ENCODE measurements at places on chromosomes 6 and 20.

DNA sequence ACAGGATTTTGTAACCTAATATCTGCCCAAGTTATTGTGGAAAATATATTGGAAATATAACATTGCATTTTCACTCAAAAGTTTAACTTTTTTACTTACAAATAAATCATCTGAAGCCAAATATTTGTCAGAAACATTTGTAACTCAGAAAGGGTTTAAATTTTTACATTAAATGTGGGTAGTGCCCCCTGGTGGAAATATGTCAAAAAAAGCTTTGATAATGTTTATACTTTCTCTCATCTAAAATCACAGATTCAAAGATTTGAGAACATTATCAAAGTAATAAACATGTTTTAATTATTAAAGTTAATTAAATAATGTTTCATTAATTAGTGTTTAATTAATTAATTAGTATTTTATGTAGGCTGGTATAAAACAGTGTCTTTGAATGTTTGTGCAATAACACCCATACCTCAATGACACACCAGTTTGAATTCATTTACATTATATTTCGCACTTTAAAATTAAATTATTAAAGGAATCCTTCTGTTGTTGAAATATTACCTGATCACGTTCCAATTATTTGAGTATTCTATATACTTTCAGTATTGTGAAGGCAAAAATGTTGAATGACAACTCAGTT is 320.1 kb upstream of the FKBP1C start:
- no peak for DNase-seq

DNA sequence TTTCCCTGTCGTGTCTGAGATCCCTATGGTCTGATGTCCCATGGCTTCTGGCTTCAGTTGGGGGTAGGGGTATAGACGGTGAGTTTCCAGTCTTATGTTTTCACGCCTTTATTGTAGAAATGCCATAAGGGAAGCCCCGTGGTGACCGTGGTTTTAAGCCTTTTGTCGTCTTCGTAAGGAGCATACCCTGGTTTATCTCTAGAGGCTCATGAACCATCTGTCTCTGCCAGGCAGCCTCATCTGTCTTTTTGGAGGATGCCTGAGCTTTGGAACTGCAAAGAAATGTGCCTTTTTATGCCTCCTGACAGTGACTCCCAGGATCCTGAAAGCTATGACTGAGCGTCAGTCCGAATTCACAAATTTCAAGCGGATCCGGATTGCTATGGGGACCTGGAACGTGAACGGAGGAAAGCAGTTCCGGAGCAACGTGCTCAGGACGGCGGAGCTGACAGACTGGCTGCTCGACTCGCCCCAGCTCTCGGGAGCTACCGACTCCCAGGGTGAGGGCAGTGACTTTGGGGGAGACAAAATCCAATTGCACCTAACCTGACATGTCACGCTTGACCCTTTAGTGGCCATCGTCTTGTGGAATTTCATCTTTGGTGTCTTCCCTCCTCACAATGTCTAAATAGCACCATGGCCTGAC is 84.6 kb downstream of the SYNJ2 start:
- no peak for DNase-seq

DNA sequence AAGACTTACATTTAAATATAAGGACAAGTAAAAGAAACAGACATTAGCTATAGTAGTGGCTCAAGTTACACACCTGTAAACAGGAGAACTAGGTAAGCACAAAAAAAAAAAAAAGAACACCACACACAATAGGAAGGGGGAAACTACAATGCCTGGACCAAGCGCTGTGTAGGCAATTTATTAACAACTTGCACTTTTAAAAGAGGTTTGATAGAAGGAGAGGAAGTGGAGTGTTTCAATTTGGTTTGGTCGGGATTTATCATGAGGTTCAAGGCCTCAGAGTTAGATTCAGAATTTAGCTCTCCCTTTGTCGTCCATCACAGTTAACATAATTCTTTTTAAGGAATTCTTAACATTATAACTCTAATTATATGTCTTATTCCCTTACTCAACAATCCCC is 1.1 kb upstream of the USP49 start:
- DNase-seq = no peak

GRCh38 chr6:5672581-5673011 is 334.1 kb downstream of the NRN1 start:
- DNase-seq = peak; percentile 84

DNA sequence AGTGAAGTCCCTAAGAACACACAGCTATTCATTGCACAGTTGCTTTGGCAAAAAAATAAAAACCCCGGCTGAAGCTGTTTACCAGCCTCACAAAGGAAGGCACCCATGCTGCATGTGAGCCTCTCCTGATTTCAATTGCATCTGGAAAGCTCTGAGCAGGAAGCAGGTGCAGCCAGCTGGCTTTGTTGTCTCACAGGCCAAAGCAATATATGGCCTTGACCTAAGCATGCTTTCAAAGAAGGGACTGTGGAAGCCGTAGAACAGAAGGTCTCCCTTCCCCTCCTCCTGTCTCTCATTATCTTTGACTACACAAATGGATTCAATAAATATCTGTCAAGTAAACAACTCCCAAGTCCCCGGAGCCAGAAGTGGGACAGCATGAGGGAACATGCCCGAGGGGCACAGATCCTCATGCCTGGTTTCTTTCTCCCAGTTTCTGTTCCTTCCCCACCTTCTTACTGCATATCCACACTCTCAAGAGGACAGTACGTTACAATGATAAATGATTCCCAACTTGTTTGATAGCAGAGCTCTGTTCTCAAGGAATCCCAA is 57.2 kb upstream of the PCSK2 start:
- DNase-seq = no peak

GRCh38 chr6:156599978-156600590 is 177.1 kb upstream of the ARID1B start:
- DNase-seq = no peak

DNA sequence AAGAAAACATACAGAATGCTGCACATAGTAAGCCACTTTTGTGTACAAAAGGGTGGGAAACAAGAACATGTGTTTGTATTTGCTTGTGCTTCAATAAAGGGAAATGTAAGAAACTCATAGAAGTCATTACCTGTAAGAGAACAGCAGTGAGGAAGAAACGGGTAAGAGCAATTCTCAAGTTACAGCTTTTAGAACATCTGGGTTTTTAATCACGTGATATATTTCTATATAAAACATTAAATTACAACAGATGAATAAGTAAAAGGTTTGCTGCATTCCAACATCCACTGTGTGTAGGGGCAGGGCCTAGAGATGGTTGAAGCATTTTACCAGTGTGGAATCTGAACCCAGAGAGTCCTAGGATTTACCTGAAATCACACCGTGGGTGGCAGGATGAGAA is 36.6 kb upstream of the FAM50B start:
- no peak for DNase-seq

GRCh38 chr6:143802833-143803565 is 40.1 kb upstream of the LTV1 start:
- no peak for DNase-seq

GRCh38 chr6:12537389-12537788 is 179.2 kb upstream of the PHACTR1 start:
- no peak for DNase-seq

DNA sequence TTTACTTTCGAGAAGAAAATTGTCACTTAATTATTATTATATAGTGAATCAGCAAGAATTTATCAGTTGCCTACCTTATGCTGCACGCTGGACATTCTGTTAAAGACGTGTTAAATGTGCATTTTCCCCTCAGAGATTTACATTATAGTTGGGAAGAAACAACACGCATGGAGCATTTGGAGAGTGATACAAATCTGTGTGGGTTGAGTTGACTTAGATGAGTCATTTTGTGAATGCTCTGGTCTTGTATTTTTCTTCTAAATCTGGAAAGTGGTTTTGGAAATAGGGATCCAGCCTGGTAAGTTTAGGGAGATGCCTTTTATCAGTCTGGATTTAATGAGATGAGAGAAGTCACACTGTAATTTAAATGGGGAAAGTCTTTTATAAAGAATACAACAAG is 24.0 kb upstream of the SMIM26 start:
- no peak for DNase-seq

GRCh38 chr20:60281295-60281694 is 323.1 kb downstream of the CDH26 start:
- no peak for DNase-seq

- no peak for DNase-seq
These were observed 52.7 kb downstream of the STX11 start for GRCh38 chr6:144202879-144203468.

DNA sequence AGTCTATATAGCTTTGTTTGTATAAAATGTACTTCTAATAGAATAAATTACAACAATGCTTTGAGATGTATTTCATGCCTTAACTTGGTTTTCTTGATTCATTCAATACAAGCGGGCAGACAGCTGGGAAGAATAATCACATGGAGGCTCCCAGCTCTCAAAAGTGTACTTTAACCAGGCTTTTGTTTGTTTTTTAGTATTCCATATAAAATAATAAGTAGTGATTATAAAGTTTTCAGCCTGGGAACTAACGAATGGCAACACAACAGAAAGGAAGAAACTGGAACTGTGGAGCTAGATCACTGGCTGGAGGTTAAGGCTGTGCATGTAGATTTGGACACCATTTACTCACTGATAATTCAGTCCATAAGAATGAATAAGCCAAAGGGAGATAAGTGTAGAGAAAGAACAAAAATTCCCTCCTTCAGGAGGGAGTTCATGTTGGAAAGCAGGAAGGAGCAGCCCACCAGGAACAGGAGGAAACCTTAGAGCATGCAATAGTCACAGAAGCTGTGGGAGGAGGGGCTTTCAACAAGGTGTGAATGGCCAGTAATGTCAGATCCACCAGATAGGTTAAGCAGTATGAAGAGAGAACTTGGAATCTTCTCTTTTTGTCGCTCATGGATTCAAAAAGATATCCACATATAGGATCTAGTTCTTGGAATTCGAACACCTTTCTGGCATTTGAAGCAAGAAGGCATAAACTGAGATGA is 41.2 kb upstream of the SLC35D3 start:
- no peak for DNase-seq

DNA sequence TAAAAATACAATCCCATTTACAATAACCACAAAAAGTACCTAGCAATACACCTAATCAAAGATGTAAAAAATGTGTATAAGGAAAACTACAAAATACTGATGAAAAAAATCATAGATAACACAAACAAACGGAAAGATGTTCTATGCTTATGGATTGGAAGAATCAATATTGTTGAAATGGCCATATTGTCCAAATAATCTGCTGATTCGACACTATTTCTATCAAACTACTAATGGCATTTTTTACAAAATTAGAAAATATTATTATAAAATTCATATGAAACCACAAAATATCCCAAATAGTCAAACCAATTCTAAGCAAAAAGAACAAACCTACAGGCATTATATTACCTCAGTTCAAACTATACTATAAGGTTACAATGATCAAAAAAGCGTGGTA is 978.3 kb upstream of the MAP3K7 start:
- DNase-seq = no peak

GRCh38 chr20:1299522-1299921 is 29.4 kb downstream of the SDCBP2 start:
- DNase-seq = no peak

DNA sequence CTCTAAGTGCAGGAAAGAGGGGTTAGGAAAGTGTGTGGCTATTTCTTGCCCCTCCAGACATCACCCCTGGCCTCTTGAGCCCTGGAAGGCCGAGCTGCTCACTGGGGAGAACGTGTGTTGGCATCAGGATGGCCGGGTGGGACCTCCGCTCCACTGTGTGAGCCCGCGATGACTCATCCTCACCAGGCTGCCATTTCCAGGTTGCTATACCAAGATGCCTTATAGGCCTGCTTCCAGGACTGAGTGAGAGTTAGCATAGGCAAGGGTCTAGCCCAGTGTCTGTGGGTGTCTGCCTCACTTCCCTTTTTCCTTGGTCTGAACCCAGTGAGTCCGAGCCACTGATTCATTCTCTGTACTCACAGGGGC is 105.0 kb downstream of the MRPL14 start:
- DNase-seq = peak; percentile 48

- DNase-seq = peak; percentile 76
These were observed 11.9 kb downstream of the SLX4IP start for GRCh38 chr20:10447028-10447427.

DNA sequence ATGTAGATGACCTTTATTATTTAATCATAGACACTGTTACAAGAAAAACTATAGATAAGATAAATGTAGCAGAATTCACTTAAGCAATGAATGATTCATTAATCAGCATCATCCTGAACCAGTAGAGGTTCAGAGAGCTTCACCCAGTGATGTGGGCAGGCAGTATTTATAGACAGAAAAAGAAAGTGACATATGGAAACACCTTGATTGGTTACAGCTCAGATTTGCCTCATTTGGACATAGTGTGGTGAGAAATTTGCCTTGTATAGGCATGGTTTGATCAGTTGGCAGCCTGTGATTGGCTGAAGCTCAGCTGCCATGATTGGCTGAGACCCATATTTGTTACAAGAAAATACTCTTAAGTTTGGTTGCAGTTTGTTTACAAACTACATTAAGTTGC is 4.6 kb downstream of the C6orf58 start:
- DNase-seq = no peak

- DNase-seq = no peak
These were observed 177.0 kb upstream of the SNX9 start for GRCh38 chr6:157646012-157646411.

DNA sequence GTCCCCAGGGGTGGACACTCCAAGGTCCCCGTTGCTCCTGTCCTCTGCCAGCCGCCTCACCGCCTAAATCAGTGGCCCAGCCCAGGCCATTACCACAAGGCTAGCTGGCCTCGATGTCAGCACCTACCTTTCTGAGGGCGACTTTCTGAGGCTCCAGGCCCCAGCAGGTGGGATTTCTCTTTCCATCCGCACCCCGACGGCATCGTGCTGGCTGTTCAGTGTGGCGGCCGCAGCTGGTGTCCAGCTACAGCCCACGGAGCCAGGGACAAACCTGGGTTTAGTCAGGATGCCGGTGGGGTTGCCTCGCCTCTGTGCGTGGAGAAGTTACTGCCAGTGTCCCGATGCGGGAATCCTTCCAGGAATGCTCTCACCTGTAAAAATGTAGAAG is 60.8 kb downstream of the ERMARD start:
- DNase-seq = no peak

DNA sequence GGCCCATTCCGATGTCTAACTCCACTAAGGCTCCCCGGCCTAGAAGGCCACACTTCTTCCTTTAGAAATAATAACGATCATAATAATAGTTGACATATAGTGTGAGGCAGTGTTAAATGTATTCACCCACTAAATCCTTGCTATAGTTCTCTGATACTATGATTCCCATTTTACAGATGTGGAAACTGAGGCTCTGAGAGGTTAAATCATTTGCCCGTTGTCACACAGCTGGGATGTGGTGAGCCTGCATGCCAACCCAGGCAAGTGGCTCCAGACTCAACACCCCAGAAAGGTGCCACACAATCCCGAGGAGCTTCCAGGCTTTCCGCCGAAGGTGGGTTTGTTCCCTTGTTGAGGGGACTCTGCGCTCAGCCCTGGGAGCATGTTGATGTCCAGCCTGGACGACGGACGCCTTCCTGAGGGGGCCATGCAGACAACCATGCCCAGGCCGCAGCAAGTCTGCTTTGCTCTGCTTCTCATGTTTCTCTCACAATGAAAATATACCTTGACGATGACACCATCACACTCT is 104.6 kb upstream of the CDYL start:
- DNase-seq = no peak

DNA sequence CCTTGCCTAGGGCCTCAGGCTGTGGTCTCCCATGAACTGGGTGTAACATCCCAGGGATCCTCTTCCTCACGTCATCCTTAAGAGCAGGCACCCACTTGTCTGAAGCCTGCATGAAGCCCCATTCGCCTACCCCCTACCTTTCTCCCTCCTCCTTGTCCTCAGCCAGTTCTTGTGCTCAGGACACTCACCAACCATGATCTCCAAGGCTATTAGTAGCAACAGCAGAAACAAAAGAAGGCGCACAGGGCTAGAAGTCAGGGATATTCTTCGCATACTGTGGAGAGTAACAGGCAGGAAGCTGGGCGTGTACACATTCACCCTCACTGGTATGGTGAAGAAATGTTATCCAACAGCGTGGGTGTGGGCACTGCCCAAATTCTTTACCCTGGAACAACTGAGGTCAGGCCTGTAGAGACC is 7.3 kb downstream of the RAET1E start:
- DNase-seq = no peak
